ENCODE measurements at places on chromosomes 2 and 18.

- DNase-seq = no peak
Measured at GRCh38 chr2:20288642-20289340, 61.9 kb downstream of the PUM2 start.

- no peak for DNase-seq
Measured at GRCh38 chr2:143160732-143161707, 31.8 kb downstream of the ARHGAP15 start.

DNA sequence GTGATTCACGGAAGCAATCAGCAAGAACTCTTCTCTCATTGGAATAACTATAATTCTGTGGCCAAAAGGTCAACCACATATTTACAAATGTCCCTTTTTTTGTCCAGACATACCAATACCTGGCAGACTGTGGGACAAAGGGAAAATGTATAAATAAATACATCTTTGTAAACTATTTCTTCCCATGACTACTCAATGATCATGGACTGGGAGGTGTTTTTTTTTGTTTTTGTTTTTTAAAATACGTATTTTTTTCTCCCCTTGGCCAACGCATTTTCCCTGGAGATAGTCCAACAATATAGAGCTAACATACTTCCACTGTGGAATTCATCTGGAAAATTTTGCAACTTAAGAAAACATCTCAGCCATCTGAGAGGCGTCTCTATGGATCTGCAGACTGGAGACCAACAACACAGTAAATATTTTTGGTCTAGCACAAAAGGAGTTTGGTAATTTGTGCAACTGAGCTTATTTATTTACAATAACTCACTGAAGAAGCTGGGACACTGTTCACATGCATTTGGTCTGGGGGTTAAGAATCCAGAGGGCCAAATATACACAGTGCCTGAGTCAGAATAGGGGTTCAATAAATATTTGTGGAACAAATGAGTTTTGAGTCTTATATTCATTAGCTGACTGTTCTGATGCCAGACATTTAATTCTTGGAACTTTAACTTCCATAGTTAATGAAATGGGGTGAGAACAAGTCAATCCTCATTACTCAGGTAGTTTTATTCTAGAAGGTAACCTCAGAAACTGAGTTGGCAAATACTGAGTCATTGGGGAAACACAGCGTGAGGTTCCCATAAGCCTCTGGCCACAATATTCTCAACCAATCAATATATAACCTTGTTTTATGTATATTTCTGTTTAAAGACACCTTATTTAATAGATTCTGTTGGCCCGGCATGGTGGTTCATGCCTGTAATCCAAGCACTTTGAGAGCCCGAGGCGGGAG, 36.2 kb downstream of the CCBE1 start:
- no peak for DNase-seq

- no peak for DNase-seq
Measured at GRCh38 chr2:205714789-205715720, 32.8 kb downstream of the NRP2 start.

GRCh38 chr18:13471971-13472628, 253.5 kb downstream of the LDLRAD4 start:
- peak; percentile 54 for DNase-seq

- no peak for DNase-seq
Measured at GRCh38 chr18:11807233-11807632, 44.0 kb upstream of the CHMP1B start.

- DNase-seq = no peak
Measured at GRCh38 chr18:59456657-59457056, 97.6 kb upstream of the LMAN1 start.

- no peak for DNase-seq
Measured at GRCh38 chr18:58728719-58729118, 57.5 kb downstream of the MALT1 start.

GRCh38 chr2:170404846-170405245, 226.9 kb downstream of the MYO3B start:
- DNase-seq = no peak

DNA sequence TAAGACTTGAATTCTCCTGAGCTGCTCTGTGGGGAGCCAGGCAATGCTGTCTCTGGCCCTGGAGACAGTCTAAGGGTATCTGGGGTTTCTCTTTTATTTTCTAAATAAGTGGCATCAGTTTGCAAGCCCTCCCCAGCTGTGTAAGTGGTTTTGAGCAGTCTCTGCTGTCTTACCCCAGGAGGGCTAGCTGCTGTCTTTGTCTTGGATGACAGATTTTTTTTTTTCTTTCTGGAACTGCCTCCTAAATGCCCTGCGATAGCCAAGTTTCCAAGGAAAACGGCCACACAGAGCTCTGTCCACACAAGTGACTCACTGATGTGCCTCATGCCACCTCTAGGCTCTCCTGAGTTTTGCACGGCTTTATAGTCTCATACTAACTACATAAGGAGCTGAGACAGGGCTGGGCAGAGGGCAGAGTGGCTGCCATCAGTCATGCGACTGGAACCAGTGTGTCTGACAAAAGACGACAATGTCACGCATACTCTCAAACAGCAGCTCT, 37.2 kb upstream of the THOC1 start:
- no peak for DNase-seq

GRCh38 chr2:110101280-110101844, 14.3 kb downstream of the MALL start:
- peak; percentile 31 for DNase-seq

DNA sequence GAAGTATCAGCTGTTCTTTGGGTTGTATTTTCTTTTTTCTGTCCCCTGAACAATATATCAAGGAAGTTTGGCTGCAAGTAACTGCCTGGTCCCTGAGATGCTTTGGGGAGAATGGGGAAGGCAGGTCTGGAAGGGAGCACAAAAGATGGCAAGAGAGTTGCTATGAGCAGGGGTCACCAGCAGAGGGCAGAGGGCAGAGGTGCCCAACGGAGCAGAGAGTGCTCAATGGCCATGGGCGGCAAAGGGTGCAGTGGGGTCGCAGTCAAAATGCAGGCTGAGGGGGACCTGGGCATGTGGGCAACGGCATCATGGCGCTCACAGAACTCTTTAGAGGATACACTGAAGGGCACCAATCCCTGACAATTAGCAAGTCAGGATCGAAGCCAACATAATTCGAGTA, 107.7 kb upstream of the ATP8B1 start:
- DNase-seq = no peak

- no peak for DNase-seq
Measured at GRCh38 chr2:32502941-32503340, 124.9 kb upstream of the TTC27 start.

DNA sequence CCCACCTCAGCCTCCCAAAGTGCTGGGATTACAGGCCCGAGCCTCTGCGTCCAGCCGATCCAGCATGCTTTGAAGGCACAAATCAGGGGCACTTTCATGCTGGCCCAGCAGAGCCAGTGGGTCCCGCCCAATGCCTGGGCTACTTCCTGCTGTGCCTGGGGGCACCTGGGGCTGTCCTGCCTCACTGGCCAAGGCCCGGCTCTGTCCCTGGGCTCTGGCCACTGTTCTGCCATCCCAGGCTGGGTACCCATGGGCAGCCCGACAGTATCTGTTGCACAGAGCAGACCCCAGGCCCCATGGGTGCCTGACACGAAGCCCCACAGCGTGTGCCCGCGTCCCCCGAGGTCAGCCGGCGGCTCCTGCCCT, 6.8 kb upstream of the GAL3ST2 start:
- DNase-seq = no peak

- no peak for DNase-seq
Measured at GRCh38 chr2:223113161-223113560, 61.2 kb downstream of the KCNE4 start.

DNA sequence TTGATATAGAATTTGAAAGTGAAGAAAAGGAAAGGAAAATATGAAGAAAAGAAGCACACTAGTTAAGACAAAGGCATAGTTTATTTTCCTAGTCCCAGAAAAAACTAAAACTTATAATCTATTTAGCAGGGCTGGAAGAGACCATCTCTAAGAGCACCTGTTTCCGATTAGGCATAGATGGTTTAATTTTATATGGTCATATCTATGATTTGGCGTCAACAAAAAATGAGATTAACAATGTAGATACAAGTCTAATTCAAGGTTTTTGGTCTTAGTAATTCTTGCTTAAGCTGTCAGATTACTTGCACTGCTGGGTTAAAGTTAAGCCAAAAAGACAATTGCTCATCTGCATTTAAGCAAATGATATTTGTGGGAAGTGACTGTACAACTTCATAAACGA, 502.5 kb upstream of the FSHR start:
- DNase-seq = no peak

DNA sequence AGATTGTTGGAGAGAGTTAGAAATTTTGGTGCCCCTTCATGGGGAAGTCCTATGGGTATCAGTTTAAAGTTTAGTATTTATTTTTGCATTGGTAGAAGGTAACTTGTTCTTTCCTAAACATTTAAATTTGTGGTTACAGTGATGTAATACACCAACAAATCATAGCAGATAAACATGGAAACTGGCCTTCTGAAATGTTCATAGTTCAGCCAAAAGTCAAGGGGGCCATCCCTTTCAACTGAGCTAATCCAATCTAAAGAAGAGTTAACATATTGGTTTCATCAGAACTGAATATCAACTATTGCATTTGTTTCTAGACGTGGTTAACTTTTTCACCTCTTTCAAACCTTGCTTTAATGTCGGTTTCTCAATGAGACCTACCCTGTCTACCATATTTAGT, 46.3 kb downstream of the PPP1R1C start:
- DNase-seq = no peak

DNA sequence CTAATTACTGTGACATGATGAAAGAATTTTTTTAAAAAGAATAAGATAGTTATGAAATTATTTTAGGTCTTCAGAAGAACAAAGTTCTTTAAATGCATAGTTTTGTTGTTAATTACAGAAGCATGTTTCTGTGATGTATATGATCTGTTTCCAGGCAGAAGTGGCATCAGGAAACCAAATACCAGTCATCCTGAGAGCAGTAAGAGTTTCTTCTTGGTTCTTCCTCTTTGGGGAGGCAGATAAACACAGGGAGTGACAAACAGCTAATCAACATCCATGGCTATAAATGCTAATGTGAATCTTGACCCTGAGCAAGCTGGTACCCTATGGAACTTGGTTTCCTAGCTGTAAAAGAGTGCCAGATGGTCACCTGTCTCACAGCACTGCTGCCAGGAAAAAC, 29.2 kb downstream of the WIPF1 start:
- no peak for DNase-seq

DNA sequence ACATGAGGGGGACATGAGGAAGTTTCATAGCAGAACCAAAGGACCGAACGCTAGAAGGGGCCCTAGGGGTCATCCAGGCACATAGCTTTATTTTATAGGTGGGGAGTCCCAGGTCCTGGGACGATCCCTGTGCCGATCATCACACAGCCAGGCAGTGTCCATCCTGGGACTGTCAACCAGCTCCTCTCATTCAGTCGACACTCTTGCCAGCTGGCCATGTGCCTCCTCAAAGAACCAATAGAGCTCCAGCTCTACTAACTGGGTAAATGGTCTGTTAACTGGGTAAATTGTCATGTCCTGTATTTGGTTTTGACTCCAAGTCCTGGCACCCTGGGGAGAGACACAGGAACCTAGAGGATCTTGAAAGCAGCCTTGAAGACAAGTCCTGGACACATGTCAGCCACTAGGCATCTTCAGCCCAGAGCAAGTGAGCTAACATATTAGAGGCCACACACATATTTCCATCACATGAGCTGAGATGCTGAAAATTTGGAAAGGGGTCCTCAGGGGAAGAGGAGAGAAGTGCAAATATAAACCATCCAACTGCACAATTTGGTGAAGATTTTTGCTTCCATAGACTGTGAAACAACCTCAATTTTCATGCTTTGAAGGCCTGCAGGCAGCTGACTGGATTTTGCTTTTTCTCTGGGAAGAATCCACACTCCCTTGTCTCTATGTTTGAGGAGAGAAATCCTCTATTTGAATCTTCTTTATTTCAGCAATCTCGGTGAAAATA, 361.1 kb upstream of the SLC14A2 start:
- DNase-seq = no peak

DNA sequence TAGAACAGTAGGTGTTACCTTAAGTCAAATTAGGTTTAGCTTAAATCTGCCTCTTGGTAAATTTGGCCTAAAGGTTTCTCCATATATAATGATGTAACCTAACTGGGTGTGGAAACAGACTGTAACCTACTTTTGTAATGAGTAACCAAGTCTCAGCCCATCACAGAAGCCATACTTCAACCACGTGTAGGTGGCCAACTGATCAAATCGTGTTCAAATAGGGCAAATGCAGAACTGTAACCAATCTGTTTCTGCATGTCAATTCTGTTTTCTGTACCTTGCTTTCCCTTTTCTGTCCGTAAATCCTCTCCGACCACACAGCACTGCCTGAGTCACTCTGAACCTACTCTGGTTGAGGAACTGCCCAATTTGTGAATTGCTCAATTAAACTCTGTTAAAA, 34.0 kb upstream of the PLA2R1 start:
- DNase-seq = no peak

DNA sequence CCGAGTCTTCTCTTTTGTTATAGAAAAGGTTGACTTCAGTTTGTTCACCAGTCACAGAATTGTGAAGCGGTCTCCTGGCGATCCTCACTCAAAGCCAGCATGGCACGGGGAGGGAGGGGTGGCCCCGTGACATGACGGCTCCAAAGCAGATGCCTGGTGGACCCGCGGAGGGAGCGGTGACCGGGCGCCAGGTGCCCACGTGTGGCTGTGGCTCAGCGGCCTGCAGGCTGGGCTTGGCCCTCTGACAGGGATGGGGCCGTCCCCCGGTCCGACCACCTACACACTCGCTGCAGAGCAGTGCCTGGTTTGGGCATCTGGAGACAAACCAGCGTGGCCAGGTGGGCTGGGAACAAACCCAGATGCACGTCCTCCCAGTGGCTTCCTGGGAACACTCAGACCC, 129.1 kb upstream of the SNTG2 start:
- no peak for DNase-seq

DNA sequence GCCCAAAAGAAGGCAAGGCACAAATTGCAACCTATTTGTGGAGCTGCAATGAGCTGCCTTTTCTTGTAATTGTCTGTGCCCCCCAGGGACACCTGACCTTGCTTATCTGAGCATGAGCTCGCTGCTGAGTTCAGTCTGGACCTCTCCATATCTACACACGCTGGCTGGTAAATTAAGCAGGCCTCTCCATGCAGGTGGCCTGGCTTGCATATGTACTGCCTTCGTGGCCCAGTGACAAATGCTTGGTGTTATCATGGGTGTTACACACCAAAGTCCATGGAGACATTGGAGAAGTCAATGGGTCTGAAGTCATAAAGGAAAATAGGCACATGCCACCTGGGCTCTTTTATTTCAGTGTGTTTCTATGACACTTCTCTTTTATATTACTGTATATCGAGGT, 121.2 kb downstream of the IRS1 start:
- no peak for DNase-seq

DNA sequence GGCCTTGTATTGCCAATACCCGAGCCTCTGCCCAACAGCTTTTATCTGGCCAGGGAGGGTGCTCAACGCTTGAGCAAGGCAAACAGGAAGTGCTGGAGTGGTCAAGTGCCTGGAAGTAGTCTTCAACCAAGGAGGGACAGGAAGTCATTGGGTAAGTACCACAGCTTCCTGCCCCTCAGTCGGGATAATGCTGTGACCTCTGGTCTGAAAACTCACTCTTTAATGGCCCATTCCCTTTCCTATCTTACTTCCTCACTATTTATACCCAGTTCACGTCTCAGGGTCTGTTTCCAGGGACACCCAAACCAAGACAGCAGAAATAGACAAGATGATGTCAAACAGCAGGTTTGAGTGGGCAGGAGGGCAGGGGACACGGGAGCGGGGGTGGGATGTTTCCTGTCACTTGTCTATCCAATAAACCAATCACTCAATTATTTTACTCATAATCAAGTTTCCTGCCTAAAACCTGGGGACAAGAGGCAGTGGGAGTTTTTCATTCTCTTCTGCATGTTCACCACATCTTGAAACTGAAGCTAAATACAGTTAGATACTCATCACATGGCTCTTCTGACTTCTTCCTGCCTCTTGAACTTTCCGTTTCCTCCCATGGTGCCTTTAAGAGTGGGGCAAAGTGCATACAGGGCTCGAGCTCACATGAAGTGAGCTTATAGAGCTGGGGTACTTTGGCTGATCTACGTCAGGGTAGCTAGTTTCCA, 68.9 kb upstream of the CAB39 start:
- DNase-seq = peak; percentile 23
